ENCODE measurements at places on chromosomes 11 and 22. TPM values are rescaled to one million over a fixed set of nuclear protein-coding genes. Genes with fewer than 3 reads are reported as not detected.

Gene DUSP8
- total RNA-seq = 0.48 TPM

Gene SCN3B
- total RNA-seq = not detected

Gene CDC42BPG
- 0.06 TPM for total RNA-seq

Gene TIGD3
- total RNA-seq = not detected

Gene NEFH
- not detected for total RNA-seq

Gene LARGE2
- not detected for total RNA-seq

Gene PGM2L1
- total RNA-seq = 2.6 TPM

Gene C11orf91
- 0.61 TPM for total RNA-seq

Gene BET1L
- total RNA-seq = 65.7 TPM

Gene TMEM123
- 134 TPM for total RNA-seq

Gene ANKRD49
- total RNA-seq = 6.9 TPM

Gene SEPTIN3
- total RNA-seq = not detected

Gene HPX
- total RNA-seq = 0.87 TPM

Gene GUCY1A2
- total RNA-seq = 0.15 TPM

Gene MS4A6A
- not detected for total RNA-seq

Gene ARHGEF17
- total RNA-seq = 98.0 TPM

All from HFFc6 (cell line).